RPMI8226 (cell line): ENCODE measurements at places on chromosomes 11 and 22.

DNA sequence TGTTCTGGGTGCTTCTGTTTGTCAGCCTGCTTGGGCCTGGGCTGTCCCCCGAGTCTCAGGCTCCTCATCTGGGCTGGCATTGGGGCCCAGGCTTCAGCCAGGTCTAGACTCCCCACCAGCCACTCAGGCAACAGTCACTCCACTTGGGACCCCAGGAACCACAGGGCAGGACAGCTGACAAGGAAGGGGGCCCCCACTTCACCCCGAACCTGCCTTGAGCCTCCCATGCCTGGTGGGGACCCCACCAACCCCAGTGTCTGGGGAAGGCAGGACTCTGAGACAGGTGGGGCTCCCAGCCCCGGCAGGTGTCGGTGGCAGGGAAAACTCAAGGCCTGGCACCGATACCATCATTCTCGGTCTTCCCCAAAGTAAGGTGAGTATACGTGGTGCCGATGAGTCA is 11.7 kb upstream of the LTO1 start:
- DNase-seq: no peak

DNA sequence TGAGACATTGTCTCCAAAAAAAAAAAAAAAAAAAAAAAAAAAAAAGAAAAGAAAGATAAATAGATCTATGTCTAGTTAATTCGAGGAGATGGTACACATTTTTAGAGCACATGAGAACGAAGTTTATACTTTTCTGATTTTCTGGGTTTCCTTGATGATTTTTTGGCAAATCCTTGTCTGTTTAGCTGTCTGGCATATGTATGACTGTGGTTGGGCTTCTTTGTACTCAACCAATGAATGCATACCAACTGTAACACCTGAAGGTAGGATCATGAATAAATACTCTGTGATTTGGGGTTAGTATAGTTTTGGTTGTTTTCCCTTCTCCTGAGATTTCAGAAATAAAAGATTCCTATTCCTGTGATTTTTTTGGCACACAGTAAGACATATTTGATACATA is 63.1 kb downstream of the ARHGEF12 start:
- no peak for DNase-seq

GRCh38 chr11:56990702-56991101 is 2.0 kb downstream of the OR5AK2 start:
- DNase-seq: no peak

DNA sequence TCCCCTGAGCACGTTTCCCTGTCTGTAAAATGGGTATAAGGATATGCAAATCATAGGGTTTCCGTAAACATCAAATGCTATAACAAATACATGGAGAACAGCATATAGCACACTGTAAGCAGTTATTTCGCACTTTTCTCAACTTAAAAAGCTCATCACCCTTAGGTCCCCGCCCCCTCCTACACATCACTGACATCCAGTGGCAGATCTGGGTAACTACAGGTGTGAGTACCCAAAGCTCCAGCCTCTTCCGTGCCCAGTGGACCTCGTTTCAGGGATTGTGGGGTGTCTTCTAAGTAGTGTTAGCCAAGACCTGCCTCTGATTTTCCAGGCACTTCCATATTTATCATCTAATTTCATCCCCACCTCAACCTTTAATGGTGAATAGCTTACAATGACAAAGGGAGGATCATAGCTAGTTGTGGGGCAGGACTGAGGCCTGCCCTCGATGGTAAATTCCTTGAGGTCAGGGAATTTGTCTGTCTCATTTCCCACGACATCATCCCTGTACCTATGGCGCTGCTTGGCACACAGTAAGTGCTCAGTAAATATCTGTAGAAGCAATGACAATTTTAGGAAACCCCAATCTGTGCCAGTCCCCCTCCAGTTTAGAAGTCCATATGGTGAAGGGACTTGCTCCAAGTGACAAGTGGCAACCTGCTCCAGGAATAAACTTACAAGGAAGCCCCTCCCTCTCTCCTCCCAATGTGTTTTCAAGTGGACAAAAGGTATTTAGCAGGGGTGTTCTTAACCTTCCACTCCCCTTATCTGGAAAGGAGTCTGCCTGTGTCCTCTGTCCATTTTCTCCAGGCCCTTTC is 340.5 kb downstream of the TENM4 start:
- peak; percentile 77 for DNase-seq

DNA sequence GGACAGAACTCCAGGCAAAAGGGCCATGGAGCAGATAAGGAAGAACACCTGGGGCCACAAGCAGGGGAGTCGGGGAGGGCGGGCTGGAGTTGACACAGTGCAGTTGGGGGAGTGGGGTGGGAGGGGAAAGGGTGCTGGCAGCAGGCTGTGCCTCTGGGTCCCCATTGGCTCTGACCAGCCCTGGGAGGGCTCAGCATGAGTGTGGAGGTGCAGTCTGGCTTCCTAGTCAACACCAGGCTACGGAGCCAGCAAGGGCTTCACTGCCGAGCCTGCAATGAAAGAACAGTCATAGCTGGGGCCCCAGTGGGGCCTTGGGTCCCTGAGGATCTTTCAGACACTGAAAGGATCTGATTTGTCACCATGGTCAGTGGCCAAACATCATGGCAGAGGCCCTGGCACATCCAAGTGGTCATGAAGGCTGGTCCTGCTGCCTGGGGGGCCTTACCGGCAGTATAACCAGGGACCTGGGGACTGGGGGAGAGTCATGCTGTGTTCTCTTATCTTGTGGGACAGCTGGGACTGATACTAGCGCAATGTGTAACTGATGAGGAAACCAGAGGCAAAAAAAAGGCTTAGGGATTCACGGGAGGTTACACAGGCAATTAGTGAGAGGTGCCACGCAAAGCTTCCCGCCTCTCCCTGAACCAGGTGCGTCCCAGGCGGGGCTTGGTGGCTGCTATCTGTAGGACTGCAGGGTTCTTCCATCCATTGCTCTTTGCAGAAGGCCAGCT is 11.6 kb downstream of the SLC37A2 start:
- DNase-seq: no peak

DNA sequence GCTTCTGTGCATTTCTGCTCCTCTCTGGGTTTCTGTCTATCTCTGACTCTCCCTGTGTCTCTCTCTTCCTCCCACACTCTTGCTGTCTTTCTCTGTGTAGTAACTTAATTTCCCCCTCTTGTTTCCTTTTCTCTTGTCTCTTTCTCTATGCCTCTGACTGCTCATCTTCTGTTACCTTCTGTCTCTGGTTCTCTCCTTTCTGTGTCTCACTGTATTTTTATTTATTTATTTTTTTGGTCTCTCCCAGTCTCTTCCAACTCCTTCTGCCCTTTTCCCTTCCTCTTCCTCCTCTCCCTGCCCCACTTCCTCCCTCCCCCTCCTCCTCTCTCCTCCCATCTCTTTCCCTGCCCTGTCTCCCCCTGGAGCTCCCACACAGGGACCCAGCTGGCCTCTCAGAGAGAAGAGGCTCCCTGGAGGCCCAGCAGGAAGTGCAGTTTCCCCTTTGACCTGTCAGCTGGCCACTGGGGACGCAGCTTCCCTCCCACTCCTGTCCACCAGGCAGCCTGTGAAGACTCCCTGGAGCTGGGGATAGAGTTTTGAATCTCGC is 38.3 kb upstream of the MYH9 start:
- no peak for DNase-seq

- DNase-seq: no peak
Observed at GRCh38 chr11:76839311-76839710, 21.4 kb upstream of the ACER3 start.

DNA sequence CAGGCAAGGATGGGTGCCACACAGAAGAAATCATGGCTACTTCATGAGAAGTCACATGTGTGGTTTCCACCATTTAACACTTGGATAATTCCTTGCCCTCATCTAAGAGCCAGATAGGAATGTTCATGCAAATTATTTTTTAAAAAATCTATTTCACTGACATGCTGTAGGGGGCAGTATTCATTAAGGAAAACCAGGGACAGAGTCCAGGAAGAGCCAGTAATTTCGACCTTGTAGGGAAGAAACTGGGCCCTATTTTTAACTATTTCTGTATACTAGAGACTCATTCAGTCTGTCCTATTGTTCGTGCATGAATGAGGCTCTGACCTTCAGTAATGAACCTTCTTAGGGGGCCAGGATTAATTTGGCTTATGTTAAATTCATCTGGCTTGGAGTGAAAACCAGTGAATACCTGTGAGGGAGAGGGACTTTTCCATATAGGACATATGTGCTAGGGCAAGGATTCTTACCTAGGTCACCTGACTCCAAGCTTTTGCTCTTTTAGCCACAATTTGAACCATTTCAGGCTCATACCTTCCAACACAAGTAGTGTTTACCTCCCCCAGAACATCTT is 192.7 kb downstream of the NAV2 start:
- DNase-seq: no peak

- no peak for DNase-seq
Observed at GRCh38 chr22:45969801-45970470, 7.0 kb downstream of the WNT7B start.

DNA sequence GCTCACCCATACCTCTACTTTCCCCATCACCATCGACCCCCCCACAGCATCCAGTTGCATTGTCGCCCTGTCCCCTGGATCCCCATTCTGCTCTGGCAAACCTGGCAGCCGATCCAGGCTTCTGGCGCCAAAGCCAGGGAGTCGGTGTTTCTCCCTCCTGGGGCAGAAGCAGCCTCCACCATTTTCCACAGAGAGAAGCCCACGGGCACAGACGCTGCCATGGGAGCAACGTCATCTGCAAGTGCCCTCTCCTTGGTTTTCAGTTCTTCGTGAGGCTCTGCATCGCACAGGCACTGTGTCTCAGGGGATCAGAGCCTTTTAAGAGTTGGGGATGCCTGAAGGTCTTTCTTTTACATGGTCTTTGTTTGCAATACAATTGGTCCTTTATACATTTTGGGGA is 2.3 kb downstream of the YPEL4 start:
- DNase-seq: no peak

- DNase-seq: no peak
Observed at GRCh38 chr11:2302306-2302895, 588 bp downstream of the TSPAN32 start.

DNA sequence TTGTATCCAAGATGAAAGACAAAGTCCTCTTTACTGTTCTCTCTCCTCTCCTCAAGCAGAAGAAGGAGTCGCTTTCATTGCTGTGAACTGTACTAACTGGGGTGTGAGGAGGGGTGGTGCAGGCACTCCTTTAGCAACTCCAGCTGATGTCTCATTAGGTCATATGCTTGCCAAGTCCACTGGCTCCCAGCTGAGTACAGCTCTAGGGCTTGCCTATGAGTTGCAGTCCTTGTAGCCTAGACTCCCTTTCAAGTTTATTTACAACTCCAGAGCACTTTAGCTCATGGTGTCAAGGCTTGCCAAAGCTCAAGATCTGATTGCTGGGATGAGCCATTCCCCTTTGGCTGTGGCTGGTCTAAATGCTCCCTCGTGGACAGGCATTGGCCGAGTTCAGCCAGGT is 55.1 kb upstream of the PDGFD start:
- DNase-seq: no peak

GRCh38 chr22:50173311-50173982 is 2.9 kb downstream of the PANX2 start:
- DNase-seq: peak; percentile 79

DNA sequence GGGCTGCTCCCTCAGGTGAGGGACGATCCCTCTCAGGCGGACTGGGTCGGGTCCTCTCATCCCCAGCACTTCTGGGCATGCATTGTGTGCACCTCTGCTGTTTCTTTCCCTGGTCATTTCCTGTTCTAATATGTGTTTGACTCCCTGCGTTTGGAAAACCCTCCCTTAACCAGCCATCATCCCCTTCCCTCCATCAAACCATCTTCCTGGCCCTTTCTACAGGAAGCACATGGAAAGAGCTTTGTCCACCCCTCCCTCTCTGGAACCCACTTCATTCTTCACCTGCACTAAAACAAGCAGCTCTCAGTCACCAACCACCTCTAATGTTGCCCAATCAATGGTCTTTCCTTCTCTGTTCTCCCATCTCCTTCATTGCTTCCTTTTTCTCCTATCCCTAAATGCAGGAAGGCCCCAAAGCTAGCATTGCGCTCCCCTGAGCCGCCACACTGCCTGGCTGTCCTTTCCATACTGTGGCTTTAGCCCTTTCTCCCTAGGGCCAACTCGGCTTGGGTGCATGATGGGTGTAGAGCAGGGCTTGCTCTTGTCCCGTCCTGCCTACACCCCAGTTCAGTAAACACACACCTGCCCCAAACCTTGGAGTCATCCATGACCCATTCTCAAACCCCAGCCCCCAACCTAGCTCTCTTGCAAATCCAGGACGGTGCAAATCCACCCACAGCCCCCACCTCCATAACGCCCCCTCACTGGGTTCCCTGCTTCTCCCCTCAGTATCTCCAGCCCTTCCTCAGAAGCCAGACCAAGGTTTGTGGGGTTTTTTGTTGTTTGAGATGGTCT is 5.4 kb upstream of the GAS2L1 start:
- DNase-seq: no peak

GRCh38 chr11:95853138-95853537 is 62.8 kb downstream of the CEP57 start:
- DNase-seq: no peak

DNA sequence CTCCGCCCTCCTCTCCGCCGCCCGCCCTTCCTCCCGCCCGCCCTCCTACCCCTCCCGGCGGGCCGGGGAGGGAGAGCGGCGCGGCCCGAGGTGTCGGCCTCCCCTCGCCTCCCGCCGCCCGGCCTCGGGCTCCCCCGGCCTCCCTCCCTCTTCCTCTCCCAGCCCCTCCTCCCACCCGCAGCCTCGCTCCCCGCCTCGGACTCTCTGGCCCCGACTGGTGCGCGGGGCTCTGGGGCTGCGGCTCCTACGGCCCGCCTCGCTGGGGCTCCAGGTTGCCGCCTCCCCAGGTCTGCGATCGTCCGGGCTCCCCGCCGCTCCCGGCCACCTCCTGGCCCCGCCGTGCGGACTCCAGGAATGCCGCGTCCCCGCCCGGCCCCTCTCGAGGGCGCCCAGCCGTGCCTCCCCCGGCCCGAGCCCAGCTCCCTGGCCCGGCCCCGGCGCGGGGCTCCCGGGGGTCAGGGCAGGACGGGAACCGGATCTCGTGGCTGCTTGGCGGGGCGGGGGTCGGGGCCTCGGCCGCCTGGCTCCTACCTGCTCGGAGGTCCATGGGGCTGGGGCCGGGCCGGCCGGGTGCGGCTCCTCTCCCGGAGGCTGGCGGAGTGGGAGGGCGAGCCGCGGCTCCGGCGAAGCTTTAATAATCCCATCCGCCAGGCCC is at the start of gene CLCF1:
Gene CLCF1, minus strand, starts transcription at position 606 of the 655 bp plus-strand sequence. Its CDS starts 59 bp downstream, at position 547.
- DNase-seq: peak; percentile 70
